ENCODE measurements at places on chromosomes 11 and 22.

DNA sequence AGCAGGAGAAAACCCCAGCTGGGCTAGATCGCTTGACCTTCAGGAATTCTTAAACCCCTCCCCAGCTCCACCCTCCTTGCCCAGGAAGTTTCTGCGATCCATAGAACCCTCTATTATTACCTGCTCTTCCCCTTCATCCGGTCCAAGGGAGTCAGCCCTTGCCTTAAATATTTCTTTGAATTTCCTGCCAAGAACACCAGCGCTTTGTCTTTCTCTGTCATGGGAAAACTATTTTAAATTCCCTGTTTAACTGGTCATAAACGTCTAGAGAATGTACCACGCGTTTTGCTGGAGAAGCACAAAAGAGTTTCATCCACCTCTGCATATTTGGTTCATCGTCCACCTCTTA, 496 bp upstream of the TRAF6 start:
- DNase-seq: no peak

GRCh38 chr11:10317151-10317755, 12.4 kb downstream of the ADM start:
- DNase-seq: no peak

DNA sequence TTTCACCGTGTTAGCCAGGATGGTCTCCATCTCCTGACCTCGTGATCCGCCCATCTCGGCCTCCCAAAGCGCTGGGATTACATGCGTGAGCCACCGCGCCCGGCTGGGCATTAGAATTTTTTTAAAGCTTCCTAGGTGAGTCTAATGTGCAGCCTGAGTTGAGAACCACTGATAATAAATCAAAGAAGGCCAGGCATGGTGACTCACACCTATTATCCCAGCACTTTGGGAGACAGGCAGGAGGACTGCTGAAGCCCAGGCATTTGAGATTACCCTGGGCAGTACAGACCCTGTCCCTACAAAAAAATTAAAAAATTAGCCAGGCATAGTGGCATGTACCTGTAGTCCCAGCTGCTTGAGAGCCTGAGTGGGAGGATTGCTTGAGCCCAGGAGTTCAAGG, 13.7 kb downstream of the MEI1 start:
- DNase-seq: no peak

GRCh38 chr11:130761560-130762220, 154.6 kb downstream of the SNX19 start:
- no peak for DNase-seq

DNA sequence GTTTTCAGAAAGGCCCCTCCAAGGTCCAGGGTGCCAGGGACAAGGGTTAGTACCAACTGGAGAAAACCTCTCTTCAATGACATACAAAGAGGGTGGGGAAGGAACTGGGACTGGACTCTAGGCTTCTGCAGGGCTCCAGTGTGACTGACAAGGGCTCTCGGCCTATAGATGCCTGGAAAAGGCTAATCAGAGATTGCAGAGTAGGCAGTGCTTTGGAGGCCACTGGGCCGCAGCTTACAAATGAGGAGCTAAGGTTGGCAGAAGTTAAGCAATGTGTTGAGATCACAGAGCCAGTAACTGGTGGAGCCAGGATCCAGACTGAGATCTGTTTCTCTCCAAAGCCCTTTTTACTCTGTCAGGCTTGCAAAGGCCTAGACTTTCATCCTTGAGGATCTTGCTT, 7.4 kb upstream of the DGKZ start:
- DNase-seq: no peak

GRCh38 chr11:10418950-10419310, 36.1 kb upstream of the AMPD3 start:
- no peak for DNase-seq

- DNase-seq: no peak
Measured at GRCh38 chr11:65788821-65789220, 2.0 kb downstream of the OVOL1 start.

DNA sequence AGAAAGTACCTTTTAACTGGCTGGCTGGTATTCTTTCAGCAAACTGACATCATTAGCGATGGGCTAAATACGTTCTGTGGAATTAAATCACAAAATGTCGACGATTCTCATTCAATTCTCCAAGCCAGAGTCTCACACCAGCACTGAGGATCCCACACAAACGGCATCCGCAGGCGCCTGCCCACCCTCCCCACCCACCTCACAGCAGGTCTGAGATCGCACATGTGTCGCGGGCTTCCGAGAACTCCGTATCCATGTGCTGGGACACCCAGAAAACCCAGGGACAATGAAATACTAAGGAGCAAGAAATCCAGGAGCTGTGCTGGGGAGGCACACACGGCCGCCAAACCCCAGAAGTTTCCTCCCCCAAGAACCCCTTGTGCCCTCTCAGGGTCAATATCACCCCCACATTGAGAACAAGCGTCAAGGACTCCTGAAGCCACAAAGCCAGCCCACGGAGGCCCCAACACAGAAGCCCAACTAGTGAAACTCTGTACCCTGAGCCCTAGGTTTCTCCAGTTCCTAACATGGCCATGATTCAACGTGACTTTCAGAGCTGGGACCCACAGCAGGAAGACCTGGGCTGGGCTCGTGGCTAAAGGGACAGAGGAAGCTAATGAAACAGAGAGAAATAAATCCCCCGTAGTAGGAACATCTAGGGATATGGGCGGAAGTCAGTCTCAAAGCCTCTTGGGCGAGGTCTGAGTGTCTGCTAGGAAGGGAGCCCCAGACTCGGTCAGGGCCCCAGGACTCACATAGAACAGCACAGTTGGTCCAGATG, 8.0 kb downstream of the TOLLIP start:
- no peak for DNase-seq

- peak; percentile 65 for DNase-seq
Measured at GRCh38 chr11:83070731-83071566, 748 bp downstream of the RAB30 start.

DNA sequence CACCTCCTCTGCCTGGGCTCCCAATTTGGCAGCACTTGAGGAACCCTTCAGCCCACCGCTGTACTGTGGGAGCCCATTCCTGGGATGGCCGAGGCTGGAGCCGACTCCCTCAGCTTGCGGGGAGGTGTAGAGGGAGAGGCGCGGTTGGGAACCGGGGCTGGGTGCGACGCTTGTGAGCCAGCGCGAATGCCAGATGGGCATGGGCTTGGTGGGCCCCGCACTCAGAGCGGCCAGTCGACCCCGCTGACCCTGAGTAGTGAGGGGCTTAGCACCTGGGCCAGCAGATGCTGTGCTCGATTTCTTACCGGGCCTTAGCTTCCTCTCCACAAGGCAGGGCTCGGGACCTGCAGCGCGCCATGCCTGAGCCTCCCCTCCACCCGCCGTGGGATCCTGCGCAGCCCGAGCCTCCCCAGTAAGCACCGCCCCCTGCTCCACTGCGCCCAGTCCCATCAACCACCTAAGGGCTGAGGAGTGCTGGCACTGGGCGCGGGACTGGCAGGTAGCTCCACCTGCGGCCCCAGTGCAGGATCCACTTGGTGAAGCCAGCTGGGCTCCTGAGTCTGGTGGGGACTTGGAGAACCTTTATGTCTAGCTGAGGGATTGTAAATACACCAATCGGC, 58.3 kb upstream of the DEFB108B start:
- DNase-seq: no peak

DNA sequence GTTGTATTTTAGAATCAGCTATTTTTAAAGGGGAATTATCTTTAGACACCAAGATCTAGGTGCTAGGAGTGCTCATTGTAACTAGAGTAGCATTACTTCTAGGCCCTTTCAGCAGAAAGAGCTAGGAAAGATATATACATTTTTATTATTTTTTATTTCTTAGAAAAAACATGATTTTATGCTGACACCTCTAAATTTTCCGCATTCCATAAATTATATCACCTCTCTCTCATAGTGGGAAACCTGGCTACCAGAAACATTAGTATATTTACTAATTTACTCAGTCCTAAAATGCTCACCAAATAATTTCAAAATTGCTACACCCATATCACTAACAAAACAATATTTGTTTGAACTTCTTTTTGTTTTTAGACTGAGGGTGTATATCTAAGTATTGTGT, 32.1 kb upstream of the SLC36A4 start:
- no peak for DNase-seq

- DNase-seq: no peak
Measured at GRCh38 chr11:17406082-17406817, 17.8 kb upstream of the KCNJ11 start.

DNA sequence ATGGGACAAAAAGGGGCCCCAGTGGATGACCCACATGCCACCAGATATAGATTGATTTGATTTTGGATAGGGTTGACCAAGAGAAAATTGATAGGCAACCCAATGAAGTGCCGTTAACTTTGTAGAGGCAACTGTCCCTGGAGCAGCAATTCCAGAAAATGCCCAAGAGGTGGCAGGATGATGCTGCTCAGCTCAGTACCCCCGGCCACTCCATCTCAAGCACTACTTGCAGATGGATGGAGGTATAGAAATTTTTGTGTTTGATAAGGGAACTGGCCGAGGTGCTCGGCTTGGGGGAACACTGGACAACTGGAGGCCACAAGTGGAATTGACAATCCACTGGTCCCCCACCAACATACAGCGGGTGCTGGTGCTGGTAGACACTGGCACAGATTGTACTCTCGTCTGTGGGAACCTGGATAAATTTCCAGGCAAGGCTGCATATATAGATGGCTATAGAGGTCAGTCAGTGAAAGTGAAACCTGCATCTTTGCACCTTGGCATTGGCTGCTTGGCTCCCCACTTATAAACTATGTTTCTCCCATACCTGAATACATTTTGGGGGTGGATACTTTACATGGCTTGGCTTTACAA, 86.3 kb downstream of the CCDC83 start:
- DNase-seq: peak; percentile 41

DNA sequence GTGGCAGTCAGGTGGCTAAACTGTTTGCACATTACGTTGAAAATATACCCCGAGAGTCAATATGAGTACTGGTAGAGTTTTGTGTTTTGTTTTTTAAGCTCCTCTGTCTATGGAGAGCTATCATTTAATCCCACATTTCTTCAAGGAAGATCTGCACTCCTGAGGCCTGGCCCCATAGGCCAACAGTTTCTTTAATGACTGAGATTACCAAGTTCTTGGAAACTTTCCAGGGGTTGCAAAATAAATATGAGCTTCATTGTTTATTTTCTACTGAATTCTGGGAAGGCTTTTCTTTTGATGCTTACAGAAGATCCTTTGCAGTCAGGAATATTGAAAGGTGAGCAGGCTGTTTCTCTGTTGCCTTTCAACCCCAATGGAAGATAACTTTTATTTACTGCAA, 452.0 kb downstream of the JRKL start:
- DNase-seq: no peak

DNA sequence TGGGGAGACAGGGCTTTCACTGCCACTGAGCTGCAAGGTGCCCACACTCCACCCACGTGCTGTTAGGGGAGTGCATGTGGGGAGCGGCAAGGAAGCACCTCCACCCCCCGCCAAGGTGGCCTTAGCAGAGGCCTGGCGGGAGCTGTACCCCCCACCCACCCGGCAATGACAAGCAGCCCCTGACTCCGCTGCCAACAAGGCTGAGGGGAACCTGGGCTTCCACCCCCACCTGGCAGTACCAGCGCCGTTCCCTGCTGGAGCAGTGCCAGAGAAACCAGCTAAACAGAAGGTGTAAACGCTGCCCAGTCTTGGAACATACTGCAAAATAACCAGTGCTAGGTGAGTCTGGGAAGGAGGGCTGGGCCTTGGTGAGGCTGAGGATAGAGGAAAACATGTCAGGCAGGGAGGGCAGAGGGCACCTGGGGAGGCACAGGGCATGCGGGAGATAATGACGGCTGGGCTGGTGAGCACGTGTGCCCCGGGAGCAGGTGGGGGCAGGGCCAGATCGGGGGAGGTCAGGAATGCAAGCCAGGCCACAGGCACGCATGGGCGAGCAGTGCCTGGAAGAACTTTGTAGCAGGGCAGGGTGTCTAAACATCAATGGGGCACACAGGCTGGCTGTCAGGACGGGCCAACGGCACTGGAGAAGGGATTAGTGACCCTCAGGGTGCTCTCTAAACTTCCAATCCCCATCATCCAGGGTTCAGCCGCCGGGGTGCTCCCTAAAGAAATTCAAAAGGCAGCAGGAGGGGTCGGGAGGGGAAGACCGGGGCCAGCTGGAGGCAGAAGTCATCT, 6.6 kb downstream of the CERK start:
- DNase-seq: peak; percentile 83

DNA sequence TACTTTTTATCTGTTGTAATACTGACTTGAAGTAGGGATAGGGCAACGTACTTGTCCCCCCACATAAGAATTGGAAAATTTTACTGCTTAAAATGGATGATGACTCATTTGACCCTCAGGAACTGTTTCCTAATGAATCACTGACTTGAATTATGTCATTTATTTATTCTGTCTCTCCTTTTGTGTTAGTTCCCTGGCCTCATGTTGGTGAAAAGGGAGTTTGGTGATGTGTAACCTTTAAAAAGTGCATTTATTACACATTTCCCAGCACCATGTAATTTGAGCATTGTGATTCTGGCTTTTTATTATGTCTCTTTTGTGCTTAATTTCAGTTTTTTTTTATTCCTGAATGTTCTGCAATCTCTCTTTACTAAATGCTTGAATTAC, 20.3 kb upstream of the PGM2L1 start:
- DNase-seq: no peak

- no peak for DNase-seq
Measured at GRCh38 chr11:114166897-114167323, 107.4 kb downstream of the ZBTB16 start.

- no peak for DNase-seq
Measured at GRCh38 chr11:44849922-44850321, 100.8 kb downstream of the TP53I11 start.

DNA sequence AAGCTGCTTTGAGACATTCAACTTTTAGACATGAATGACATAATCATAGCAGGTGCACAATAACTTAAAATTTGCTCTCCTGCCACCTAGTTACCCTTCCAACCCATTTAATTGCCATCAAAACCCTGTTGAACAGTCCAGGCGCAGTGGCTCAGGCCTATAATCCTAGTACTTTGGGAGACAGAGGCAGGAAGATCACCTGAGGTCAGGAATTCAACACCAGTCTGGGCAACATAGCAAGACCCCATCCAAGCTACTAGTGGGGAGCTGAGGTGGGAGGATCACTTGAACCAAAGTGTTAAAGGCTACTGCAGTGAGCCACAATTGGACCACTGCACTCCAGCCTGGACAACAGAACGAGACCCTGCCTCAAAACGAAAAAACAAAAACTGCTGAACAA, 4.0 kb upstream of the PHF21A start:
- no peak for DNase-seq

GRCh38 chr22:35349704-35350538, 31.0 kb upstream of the HMOX1 start:
- no peak for DNase-seq

DNA sequence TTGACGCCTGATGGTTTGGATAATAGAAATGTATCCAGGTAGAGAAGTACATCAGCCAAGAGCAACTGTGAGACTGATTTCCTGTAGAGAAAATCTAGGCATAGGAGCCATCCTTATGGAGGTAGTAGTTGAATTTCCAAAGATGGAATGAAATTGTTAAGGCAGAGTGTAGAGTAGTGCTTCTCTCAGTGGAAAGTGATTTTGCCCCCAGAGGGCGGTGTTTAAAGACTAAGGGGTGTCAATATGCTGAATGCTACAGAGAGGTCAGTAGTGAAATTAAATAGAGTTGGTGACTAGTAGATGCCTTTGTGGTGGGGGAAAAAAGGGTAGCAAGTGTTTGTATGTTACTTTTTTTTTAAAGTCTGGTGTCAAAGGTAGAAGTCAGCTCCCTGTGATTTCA, 54.5 kb downstream of the TRIM44 start:
- DNase-seq: no peak

- no peak for DNase-seq
Measured at GRCh38 chr11:80415580-80415979, 974.8 kb upstream of the TENM4 start.

- DNase-seq: no peak
Measured at GRCh38 chr11:132095230-132096131, 725.1 kb downstream of the NTM start.
